Foreskin keratinocyte (primary cell): ENCODE measurements at places on chromosomes 11 and 22. TPM values are rescaled to one million over a fixed set of nuclear protein-coding genes. Genes with fewer than 3 reads are reported as not detected.

GRCh38 chr22:29431986-29432385 lies 6.4 kb upstream of the RFPL1 start:
- DNase-seq = no peak

- DNase-seq = no peak
Measured at GRCh38 chr22:29633514-29634312, 30.3 kb downstream of the NF2 start.

- DNase-seq = peak; percentile 52
Measured at GRCh38 chr11:26704249-26704648, 17.6 kb downstream of the SLC5A12 start.

- DNase-seq = no peak
Measured at GRCh38 chr11:9069862-9070470, 21.4 kb downstream of the SCUBE2 start.

DNA sequence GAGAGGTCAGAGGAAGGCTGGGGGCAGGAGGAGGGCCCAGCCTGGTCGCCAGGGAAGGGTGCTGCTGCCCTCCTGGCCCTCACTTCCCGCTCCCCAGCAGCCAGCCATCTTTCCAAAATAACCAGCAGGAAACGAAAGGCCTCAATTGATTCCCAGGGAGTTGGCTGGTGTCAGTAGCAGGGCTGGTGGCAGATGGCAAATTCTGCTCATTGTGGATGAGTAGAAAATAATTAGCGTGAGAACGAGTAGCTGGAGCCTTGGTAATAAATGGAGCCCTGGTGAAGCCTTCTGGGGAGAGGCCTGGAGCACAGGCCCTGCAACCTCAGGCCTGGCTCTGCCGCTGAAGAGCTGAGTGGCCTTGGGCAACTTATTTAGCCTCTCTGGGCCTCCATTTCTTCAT lies 31.3 kb downstream of the DAGLA start:
- DNase-seq = no peak

DNA sequence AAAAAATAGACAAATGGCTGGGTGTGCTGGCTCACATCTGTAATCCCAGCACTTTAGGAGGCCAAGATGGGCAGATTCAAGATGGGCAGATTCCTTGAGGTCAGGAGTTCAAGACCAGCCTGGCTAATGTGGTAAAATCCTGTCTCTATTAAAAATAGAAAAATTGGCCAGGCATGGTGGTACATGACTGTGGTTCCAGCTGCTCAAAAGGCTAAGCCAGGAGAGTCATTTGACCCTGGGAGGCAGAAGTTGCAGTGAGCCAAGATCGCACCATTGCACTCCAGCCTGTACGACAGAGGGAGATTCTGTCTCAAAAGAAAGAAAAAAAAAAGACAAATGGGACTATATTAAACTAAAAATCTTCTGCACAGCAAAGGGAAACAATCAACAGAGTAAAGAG lies 55.4 kb downstream of the USP35 start:
- no peak for DNase-seq

CCDC73 gene
- not detected in 2 replicates for total RNA-seq

FEN1 gene
- total RNA-seq = 73.6 and 92.9 TPM in 2 replicates
